ENCODE measurements at places on chromosomes 3 and 15.

DNA sequence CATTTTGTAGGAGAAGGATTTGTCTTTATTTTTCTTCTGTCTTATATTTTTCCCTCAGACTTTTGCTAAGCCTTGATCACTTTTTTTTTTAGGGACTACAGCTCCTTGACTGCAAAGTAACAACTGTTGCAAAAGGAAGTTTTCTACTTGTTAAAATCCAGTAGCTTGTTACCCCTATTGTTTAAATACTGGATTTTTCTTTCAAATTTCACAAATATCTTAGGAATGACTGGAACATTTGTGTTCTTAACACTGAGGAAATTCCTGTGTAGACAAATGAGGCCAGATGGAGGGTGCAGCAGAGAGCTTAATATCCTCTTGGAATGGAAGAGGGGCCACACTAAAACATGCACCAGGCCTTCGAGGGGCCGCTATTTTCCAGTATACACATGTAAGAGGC lies 3.2 kb upstream of the PGPEP1L start:
- DNase-seq: no peak

- peak; percentile 92 for DNase-seq
These were observed 49.1 kb downstream of the DNASE1L3 start for GRCh38 chr3:58161435-58162398.

GRCh38 chr3:30511524-30512251 lies 94.7 kb upstream of the TGFBR2 start:
- peak; percentile 81 for DNase-seq

- peak; percentile 85 for DNase-seq
These were observed 41.7 kb upstream of the SEC22A start for GRCh38 chr3:123159926-123160635.

- no peak for DNase-seq
These were observed 182.5 kb downstream of the FOXP1 start for GRCh38 chr3:71400986-71401451.

DNA sequence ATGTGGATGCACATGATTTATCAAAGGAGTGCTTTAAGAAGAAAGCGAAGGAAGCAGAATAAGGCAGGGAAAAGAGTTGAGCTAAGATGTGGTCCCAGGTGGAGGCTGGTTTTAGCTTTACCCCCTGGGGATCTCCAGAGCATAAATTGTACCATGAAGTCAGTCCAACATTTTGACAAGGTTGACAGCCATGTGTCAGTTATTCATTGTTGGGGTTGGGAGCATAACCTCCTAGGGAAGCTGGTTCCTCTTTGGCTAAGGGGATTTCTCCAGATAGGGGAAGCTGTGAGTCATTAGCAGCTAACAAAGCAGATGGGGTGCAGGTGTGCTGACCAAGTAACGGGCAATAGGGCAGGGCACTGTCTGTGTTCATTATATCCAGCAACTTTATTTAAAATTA lies 123.7 kb upstream of the IGSF10 start:
- no peak for DNase-seq

- DNase-seq: no peak
These were observed 37.5 kb upstream of the FSIP1 start for GRCh38 chr15:39820050-39820602.

GRCh38 chr15:64009241-64009640 lies 37.0 kb downstream of the DAPK2 start:
- no peak for DNase-seq

- no peak for DNase-seq
These were observed 867 bp upstream of the DCAF1 start for GRCh38 chr3:51500632-51501131.

DNA sequence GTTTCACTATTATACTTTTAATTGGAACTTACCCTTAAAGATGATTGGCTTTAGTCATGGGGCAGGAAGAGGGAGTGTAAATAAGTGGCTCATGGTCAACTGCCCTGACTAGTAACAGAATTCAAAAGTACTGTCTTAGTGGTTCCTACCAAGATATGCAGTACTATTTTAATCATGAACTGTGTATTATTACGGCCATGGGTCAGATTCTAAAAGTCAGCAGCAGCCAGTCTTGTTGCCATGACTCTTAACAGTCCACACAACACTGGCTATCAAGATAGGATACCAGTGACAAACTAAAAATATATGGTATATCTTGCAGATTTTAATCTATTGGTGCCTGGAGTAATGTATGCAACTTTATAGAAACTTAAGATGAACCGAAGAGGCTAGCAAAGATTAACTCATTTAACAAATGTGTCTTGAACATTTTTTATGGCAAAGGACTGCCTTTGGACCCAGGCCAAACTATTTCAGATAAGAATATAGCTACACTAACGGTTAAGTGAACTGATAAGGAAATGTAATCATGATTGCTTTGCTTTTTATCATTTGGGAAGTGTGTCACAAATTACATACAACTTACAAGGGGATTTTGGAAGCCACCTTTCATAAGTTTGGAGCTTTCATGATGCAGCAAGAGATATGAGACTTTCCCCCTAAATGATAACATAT lies 163.7 kb downstream of the TCF12 start:
- DNase-seq: no peak

- DNase-seq: no peak
These were observed 93.8 kb downstream of the FRMD5 start for GRCh38 chr15:44101286-44101685.

GRCh38 chr3:197613199-197613598 lies 57.4 kb upstream of the BDH1 start:
- DNase-seq: no peak

DNA sequence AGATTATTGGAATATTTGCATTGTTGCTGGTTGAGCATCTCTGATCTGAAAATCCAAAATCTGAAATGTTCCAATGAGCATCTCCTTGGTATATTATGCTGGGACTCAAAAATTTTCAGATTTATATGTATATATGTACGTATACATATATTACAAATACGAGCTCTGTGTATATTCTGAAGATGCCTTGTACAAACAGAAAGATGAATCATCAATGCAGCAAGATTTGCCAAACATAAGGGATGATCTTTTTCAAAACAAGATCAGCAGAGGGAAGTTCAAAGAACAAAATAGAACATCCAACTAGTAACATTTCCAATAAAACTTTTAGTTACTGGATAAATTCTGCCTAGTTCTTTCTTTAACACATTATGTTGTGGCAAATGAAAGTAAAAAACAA lies 42.5 kb downstream of the HERC1 start:
- no peak for DNase-seq

DNA sequence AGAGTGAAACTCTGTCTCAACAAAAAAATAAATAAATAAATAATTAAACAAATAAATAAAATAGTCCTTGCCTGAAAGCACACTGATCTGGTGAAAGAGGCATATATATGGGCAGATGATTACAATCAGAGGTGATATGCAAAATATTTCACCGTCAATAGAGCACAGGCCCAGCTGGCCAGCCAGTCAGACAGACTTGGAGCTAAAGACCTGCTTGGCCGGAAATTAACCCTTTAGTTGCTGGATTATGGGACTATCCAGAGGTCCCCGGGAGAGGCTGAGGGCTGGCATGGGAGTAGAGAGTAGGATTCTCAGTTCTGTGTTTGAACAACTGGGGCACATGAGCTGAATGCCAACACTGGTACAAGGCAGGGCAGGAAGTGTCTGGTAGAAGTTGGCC lies 59.1 kb upstream of the CTNNB1 start:
- no peak for DNase-seq

- no peak for DNase-seq
These were observed 90.0 kb downstream of the APBA2 start for GRCh38 chr15:28975766-28976179.

- no peak for DNase-seq
These were observed 43.6 kb upstream of the SRGAP3 start for GRCh38 chr3:9293076-9293475.

- no peak for DNase-seq
These were observed 43.2 kb downstream of the HMCES start for GRCh38 chr3:129321887-129322286.

GRCh38 chr3:184953401-184953800 lies 141.4 kb downstream of the VPS8 start:
- DNase-seq: no peak

GRCh38 chr3:15453501-15453900 lies 26.1 kb downstream of the EAF1 start:
- DNase-seq: no peak

GRCh38 chr3:11634081-11634635 lies 9.6 kb downstream of the VGLL4 start:
- no peak for DNase-seq

DNA sequence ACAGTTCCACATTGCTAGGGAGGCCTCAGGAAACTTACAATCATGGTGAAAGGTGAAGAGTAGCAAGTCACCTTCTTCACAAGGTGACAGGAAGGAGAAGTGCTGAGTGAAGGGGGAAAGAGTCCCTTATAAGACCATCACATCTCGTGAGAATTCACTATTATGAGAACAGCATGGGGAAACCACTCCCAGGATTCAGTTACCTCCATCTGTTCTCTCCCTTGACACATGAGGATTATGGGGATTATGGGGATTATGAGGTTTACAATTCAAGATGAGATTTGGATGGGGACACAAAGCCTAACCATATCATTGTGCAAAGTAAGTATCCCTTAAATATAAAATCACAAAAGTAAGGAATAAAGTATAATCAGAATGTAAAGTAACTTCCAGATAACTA lies 375.9 kb upstream of the NAALADL2 start:
- DNase-seq: no peak

GRCh38 chr15:48300038-48300437 lies 31.2 kb upstream of the DUT start:
- no peak for DNase-seq

DNA sequence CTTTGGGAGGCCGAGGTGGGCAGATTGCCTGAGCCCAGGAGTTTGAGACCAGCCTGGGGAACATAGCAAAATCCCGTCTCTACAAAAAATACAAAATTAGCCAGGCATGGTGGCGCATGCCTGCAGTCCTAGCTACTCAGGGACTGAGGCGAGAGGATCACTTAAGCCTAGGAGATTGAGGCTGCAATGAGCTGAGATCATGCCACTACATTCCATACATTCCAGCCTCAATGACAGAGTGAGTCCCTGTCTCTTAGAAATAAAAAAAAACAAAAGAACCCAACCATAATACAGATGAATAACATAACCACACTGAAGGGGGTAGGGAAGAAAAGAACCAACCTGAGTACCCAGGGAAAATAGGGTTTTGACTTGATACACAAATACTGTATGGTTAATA lies 19.7 kb upstream of the CGNL1 start:
- peak; percentile 54 for DNase-seq

DNA sequence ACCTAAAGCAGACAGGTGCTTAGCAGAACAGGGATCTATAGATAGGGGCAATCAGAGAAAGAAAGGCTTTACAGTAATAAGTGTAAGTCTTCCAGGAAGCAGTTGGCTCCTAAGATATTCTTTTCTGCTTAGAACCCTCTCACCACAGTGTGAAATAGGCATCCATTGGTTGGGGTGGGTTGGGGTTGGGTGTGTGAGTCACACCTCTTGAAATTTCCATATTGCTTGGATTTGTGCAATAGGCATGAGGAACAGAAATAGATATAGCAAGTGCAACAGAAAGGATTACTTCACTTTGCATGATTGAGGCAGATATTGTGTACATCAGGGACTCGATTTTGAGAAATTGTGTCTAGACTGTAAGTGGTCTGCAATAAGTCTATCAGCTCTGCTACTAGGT lies 200.1 kb upstream of the GAP43 start:
- no peak for DNase-seq

DNA sequence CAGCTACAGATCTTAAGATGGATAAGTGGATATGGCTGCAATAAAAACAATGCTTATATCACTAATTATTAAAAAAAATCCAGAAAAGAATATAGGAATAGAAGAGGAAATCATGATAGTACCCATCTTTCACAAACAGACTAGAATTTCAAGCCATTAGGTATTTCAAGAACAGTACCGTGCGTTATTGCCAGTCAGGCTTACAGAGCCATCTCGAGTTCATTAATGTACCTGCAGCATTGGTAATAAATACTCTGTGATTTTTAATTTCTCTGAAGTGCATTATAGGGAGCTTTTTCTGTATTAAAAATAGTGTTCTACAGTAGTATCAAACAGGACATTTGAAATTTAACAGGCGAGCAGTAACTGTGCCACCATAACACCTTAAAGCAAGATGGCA lies 35.7 kb downstream of the ST3GAL6 start:
- DNase-seq: no peak

GRCh38 chr3:50122071-50122470 lies 33.1 kb upstream of the SEMA3F start:
- DNase-seq: no peak

GRCh38 chr3:40079203-40079846 lies 230.2 kb upstream of the EIF1B start:
- peak; percentile 62 for DNase-seq

- no peak for DNase-seq
These were observed 113.3 kb downstream of the IQSEC1 start for GRCh38 chr3:12959838-12960378.

- peak; percentile 50 for DNase-seq
These were observed 45.7 kb downstream of the CHSY1 start for GRCh38 chr15:101206176-101206591.

DNA sequence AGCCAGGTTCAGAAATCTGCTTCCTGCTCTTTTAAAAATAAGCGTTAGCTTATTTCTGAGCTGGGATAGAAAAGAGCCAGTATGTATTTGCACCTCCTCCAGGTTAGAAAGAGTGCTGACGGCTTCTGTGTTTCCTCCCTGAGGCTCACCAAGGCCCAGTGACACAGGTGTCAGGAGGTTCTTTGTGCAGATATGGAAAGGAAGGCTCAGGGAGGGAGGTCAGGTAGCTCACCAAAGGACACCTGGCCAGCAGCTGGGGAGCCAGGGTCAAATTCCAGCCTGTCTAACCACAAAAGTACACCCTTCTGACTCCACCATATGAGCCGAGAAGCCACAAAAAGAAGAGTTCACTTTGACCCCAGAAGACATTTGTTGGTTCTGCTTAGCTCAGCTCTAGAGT lies 201.0 kb upstream of the WNT5A start:
- no peak for DNase-seq

DNA sequence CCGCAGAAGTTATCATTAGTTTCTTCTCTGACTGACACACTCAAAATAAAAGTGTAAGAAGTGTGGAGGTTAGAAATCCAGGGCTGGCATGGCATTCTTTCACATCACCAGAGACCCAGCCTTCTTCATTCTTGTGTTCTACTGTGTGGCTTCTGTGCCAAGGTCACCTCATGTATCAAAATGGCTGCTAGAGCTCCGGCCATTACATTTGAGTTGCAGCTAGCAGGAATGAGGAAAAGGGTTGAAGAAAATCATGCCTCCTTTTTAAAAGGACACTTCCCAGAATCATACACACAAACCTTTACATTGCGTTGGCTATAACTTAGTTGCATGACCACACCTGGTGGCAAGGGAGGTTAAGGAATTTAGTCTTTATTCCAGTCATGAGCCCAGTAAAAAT lies 345.6 kb upstream of the PROK2 start:
- no peak for DNase-seq

- DNase-seq: peak; percentile 81
These were observed 69.8 kb downstream of the TIGIT start for GRCh38 chr3:114363554-114364202.

Data from AG08395 (cell line).